ENCODE measurements at places on chromosomes 6 and 20. TPM values are rescaled to one million over a fixed set of nuclear protein-coding genes. Genes with fewer than 3 reads are reported as not detected.

The RAET1E gene
- 0.89 TPM for total RNA-seq

The ERMARD gene
- 10.5 TPM for total RNA-seq

The IRF4 gene
- 1.6 TPM for total RNA-seq

The IRAK1BP1 gene
- 2.5 TPM for total RNA-seq

The WASF1 gene
- 3.2 TPM for total RNA-seq

The RNF182 gene
- total RNA-seq, result 0.21 TPM

The RSPO3 gene
- total RNA-seq, result 0.94 TPM

The CRISP3 gene
- not detected for total RNA-seq

The MEP1A gene
- not detected for total RNA-seq

The STMND1 gene
- total RNA-seq, result not detected

The FAM217A gene
- not detected for total RNA-seq

The ID4 gene
- 9.0 TPM for total RNA-seq

The BEND6 gene
- total RNA-seq, result 1.2 TPM

The FKBP1C gene
- 0.62 TPM for total RNA-seq

The FHL5 gene
- 9.6 TPM for total RNA-seq

GRCh38 chr6:148112851-148113319 is 229.8 kb upstream of the SASH1 start:
- DNase-seq, result no peak

DNA sequence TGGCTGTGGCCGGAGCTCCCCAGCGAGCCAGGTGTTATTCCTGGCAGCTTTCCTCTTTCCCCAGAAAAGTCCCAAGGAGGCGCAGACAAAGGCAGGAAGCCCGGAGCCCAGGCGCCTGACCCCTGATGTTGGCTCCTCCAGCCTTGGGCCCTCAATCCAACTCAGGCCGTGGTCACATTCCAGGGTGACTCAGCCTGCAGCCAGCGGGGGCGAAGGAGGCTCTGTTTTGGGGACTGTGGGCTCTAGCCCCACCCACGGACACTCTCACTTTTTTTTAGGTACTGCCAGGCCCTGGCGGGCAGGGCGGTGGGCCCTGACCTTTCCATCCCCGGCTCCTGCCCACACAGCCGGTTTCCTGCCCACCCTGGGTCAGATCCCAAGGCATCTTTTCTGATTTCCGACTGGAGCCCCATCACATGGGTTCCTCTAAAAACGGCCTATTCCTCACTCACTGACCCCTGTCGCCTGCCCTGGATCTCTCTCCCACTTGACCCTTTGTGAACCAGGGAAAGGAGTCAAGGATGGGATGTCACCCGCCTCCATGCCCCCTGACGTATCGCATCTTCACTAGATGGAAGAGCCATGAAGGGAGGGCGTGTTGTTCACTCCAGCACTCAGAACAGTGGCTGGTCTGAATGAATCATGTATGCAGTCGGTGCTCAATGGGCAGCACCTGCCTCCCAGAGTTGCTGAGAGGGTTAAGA is 5.5 kb downstream of the PTGIS start:
- peak; percentile 91 for DNase-seq

DNA sequence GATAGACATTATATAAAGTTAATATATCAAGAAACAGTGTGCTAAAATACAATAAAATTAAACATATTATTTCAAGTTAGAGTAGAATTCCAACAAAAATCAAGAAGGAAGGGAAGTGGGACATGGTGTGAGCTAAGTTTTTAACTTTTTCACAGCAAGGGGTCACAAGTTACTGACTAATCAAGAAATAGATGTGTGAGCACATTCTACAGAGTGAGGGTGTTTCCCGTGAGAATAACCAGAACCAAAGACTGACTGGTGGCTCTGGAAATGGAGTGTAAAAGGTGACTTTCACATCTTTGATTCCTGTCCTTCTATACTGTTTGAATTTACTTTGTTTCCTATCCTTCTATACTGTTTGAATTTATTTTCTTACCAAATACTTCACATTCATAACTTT is 206.6 kb downstream of the TASP1 start:
- no peak for DNase-seq

DNA sequence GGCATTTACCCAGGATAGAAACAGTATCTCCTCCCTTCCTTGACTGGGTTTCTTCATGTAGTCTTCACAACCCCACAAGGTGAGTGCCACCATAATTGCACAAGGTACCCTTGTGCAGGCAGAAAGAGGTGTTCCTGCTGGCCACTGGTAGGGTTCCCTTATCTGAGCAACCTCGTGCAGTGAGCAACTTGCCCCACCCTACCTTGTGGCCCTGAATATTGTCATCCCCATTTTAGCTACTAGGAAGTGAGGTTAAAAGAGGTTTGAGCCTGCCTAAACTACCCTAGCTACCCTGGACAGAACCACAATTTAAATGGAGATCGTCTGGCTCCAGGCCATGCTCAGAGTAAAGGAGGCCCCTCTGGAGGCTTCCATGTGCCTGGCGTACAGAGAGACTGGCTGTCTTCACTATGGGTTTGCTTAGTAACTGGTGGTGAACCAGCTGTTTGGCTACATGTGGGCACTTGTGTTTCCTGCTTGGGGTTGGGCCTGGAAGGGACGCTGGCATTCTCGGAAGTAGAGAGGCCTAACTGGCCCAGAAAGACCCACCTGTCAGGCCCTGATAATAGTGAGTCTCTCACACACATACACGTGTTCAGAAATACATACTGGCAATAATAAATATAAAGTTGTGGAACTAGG is 148.8 kb downstream of the LRFN2 start:
- no peak for DNase-seq

- peak; percentile 35 for DNase-seq
These were observed 30.7 kb upstream of the TMEM14A start for GRCh38 chr6:52640170-52640569.

GRCh38 chr20:6886065-6886729 is 118.7 kb downstream of the BMP2 start:
- no peak for DNase-seq

- DNase-seq, result no peak
These were observed 67.3 kb downstream of the STK35 start for GRCh38 chr20:2168946-2169345.

DNA sequence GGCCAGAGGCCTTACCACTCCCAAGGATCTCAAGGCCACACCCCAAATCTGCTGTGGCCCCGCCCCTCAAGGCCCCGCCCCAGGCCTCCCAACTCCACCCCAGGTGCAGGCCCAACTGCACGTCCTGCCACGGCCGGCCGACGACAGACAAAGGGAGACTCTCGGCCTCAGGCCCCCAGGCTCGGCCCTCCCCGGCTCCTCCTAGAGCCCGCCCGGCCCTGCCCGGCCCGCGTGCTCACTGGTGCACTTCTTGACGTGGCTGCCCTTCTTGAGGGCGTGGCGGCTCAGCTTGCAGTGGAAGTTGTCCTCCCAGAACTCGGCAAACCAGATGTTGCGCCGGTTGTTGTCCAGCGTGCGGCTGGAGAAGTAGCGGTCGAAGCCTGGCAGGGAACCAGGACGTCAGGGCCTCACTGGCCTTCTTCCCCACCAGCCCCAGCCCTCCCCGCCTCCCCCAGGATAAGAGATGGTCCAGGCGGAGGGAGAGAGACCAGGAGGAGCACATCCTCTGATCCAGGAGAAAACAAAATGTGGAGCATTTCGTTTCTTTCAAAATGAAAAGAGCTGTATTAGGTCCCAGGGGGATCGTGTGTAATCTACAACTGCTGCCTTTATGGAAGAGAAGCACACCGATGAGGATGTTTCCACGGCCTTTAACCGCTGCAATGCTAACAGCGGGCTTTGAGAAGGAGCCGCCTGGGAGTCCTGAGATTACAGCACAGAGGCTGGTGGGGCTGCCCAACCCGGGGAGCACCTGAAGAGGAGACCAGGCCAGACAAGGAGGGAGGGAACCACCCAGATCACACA is 89.4 kb downstream of the GRM4 start:
- peak; percentile 62 for DNase-seq

- no peak for DNase-seq
These were observed 31.1 kb downstream of the RALY start for GRCh38 chr20:34024723-34025351.

DNA sequence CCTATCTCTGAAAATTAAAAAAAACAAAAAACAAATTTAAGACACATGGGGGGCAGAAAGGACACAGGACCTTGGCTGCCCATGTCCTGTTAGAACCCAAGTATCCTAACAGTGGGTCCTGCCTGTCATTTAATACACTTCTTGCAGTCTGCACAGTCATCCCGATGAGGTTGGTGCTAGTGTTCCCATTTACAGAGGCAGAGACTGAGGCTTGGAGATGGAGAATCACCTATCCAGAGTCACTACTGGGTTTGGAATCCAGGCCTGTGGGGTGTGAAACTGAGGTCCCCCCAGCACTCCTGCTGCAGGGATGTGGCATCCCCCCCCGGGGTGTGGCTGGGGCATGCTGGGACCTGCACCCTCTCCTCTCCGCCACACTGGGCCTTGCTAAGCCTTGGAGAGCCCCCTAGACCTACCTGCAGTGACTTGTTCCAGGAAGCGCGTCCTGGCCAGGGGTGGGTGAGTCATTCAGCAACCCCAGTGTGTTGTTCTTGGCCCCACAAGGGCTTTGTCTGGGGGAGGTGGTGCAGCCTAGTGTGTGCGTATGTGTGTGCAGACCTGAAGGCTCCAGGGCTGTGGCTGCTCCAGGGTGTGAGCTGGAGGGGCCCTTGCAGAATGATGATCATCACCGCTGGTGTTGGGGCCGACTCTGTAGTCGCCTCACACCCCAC is 49.7 kb downstream of the BCAS4 start:
- DNase-seq, result peak; percentile 48

GRCh38 chr6:4384656-4385055 is 249.3 kb upstream of the ECI2 start:
- DNase-seq, result no peak

- no peak for DNase-seq
These were observed 149.4 kb upstream of the NOX3 start for GRCh38 chr6:155604991-155605390.

DNA sequence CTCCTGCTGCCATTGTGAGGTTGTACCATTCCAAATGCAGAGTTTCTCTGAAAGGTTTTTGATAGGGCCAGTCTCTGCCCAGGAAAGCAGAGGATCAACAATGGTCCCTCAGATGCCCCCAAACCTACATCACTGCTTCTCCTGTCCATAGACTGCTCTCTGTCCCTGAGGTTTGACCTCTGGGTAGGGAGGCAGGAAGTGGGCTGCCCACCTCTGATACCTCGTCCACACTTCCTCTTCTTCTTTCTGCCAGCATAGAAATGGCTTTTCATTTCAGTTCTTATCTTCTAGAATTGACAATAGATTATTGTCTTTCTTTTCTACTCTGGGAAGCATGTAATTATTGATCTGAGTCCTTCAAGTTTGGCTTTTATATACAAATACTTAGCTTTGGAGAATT is 170.6 kb downstream of the TRMT11 start:
- DNase-seq, result no peak

- no peak for DNase-seq
These were observed 154.5 kb downstream of the QRSL1 start for GRCh38 chr6:106783640-106784566.

GRCh38 chr6:57158658-57159057 is 13.5 kb upstream of the BAG2 start:
- DNase-seq, result no peak

- no peak for DNase-seq
These were observed 134.1 kb downstream of the CCDC170 start for GRCh38 chr6:151627689-151628444.

- DNase-seq, result no peak
These were observed 17.6 kb downstream of the PHACTR2 start for GRCh38 chr6:143695130-143695968.

DNA sequence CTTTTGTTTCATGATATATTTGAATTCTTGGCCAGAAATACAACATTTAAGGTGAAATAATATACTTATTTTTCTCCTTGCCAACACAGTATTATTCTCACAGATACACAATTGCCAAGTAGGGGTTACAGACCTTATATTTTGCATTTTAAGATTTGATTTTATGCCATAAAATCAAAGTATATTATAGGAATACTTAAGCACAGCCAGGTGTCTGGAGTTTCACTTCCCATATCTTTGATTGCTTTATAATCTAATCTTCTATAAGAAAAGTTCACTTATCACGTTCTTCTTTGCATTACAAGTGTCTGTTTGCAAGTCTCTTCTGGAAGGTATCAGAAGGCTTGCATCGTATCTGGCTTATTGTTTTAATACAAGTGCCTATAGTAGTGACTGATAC is 327.7 kb upstream of the MANEA start:
- DNase-seq, result no peak

GRCh38 chr6:137272403-137272802 is 53.2 kb upstream of the IFNGR1 start:
- DNase-seq, result no peak

GRCh38 chr6:149012040-149012545 is 265.3 kb downstream of the UST start:
- DNase-seq, result no peak

DNA sequence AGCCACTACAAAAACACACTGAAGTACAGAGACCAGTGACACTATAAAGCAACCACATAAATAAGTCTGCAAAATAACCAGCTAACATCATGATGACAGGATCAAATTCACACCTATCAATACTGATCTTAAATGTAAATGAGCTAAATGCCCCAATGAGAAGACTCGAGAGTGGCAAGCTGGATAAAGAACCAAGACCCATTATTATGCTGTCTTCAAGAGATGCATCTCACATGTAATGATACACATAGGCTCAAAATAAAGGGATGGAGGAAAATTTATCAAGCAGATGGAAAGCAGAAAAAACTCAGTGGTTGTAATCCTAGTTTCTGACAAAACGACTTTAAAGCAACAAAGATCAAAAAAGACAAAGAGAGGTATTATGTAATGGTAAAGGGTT is 138.1 kb upstream of the PLN start:
- DNase-seq, result no peak

- DNase-seq, result no peak
These were observed 3.8 kb upstream of the MUC21 start for GRCh38 chr6:30979690-30980089.

DNA sequence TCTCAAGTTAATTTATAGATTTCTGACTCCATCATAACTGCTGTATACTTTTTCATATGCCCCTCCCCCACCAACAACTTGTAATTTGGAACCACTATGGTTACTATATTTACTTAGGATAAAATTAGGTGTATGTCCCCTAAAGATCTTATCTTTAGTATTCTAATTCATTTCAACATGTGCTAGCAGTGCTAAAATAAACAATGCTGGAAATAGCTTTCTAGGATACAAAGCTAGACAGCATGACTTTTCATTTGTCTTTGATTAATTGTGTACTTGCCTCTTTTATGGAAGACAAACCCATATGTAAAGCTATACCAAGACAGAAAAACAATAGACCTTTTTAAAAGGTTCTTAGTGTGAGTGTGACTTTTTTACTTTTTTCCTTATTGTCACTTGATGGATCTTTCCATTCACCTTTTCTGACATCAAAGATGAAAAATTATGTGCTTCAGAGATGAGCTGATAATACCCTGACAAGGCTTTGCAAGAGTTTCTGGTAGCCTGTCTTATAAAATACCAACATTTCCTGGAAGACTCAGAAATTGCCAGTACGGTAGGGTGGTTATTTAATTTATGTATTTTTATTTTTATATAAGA is 31.2 kb upstream of the POPDC3 start:
- no peak for DNase-seq

DNA sequence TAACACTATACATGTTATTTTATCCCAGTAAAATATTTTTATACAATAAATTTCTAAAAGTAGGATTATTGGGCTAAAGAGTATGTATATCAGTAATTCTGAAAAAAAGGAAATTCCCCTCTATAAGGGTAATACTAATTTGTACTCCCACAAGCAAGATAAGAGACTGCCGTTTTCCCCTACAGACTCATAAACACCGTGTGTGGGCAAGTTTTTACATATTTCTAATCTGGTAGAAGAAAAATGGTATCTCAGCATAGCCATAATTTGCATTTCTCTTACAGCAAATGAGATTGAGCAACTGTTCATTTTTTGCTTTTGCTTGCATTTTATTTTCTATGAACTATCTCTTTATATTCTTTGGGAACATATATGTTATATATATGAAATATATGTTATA is 26.0 kb upstream of the MYMX start:
- no peak for DNase-seq
